ENCODE measurements at places on chromosomes 6 and 20.

DNA sequence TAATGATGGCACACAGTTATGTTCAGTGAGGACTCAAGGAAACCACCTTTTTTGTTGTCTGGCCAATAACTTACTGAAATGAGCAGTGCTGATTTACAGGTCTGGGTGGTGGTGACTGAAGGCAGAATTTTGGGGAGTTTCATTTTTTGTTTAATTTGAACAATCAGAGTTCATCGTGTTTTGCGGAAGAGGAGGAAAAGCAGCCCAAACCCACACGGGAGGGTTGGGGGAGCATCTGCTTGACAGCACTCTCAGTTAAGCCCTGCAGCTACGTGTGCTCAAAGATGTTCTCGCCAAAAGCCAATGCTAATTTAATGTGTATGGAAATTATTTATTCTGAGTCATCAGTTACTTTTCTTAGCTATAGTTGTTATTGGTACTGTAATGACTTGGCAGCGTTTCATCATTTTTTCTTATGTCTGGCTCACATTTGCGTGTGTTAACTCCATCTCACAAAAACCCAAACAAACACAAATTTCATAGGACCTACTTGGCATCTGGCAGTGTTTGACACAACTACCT lies 89.2 kb downstream of the UST start:
- no peak for DNase-seq

- no peak for DNase-seq
Observed at GRCh38 chr20:63054103-63054474, 47.3 kb upstream of the BHLHE23 start.

GRCh38 chr20:11195899-11196558 lies 522.2 kb upstream of the JAG1 start:
- no peak for DNase-seq

DNA sequence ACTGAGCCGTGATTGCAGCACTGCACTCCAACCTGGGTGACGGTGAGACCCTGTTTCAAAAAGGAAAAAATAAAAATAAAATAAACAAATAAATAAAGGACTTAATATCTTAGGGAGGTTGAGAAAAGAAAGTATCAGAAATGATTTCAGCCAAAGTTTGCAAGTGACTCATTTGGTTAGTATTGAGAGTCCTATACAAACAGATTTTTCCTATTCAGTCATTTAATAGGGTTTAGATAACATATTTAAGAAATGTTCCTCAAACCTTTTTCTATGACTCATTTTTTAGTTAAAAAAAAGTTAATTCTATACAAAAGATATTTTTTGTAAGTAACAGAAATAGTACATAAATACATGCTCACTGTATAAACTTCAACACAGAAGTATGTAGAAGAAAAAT lies 235.1 kb downstream of the GJA1 start:
- DNase-seq = no peak

- no peak for DNase-seq
Observed at GRCh38 chr6:3292431-3293197, 33.9 kb downstream of the PSMG4 start.

DNA sequence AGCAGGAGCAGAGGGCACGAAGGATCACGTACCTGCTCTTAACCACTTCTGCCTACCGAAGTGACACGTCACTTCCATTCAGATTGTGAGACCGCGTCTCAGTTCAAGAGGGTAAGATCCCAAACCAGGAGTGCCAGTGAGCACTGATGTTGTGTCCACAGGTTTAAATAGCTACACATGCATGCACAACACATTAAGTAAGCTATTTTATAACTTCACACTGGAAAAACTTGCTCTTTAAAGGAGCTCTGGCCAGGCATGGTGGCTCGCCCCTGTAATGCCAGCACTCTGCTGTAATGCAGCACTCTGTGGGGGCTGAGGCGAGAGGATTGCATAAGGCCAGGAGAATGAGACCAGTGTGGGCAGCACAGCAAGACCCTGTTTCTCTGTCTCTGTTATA lies 21.1 kb downstream of the ABHD12 start:
- no peak for DNase-seq

DNA sequence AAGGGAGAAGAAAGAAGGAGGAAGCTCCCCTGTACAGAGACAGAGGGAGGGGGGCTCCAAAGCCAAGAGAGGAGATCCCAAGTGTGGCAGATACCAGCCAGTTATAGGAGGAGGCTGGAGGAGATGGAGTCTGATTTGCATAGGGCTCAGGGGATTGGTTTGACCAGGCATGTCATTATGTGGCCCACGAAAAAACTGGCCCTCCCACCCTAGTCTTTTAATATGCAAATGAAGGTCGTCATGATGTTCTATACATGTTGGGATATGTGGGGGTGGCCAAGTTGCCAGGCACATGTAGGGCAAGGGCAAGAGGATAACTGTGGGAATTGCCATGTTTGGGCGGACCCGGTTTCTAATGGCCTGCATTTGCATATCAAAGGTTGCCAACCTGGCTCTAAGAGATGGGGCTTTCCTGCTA lies 17.6 kb upstream of the ZFP64 start:
- DNase-seq = no peak

DNA sequence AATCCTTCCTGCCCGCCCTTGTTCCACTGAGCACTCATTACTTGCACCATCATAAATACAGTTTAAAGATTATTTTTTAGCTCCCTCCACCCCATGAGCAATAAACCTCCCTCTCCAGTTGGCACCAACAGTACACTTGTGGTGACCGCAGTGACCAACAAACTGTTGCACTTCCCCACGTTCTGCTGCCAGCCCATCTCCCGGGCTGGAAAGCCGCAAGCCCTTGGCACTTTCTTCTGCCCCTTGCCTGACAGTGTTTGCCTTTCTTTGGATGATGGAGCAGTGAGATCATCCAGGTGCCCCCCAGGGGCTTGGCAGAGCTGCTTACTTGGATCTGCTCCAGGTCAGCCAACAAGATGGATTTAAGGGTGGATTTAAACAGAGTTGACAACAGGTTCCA lies 21.6 kb downstream of the KCNB1 start:
- DNase-seq = no peak

GRCh38 chr6:33299237-33299944 lies 649 bp upstream of the RGL2 start:
- peak; percentile 90 for DNase-seq

DNA sequence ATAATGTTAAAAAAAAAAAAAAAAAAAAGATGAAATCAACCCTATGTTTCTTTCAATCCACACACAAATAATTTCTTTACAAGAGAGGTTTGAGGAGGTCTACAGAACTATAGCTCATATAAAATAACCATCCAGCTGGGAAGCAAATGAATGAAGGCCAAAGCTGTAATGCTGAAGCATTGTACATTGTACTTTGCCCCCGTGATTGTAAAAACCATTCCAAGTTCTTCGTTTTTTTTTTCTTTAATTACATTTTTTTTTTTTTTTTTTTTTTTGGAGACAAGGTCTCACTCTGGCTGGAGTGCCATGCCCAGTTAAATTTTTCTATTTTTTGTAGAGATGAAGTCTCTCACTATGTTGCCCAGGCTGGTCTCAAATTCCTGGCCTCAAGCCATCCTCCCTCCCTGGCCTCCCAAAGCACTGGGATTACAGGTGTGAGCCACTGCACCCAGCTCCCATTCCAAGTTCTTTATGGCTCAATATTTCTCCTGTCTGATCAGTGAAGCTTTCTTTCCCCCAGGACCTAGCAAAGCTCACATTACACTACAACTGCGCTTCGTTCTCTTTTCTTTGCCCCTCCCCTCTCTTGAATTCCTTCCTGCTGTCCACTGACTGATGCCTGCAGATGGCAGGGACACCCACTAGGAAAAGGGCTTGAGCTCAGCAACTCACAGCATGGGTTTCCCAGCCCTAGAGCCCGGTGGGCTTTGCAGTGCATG lies 53.0 kb upstream of the NOP56 start:
- no peak for DNase-seq

GRCh38 chr20:48613926-48614325 lies 213.9 kb downstream of the PREX1 start:
- no peak for DNase-seq

DNA sequence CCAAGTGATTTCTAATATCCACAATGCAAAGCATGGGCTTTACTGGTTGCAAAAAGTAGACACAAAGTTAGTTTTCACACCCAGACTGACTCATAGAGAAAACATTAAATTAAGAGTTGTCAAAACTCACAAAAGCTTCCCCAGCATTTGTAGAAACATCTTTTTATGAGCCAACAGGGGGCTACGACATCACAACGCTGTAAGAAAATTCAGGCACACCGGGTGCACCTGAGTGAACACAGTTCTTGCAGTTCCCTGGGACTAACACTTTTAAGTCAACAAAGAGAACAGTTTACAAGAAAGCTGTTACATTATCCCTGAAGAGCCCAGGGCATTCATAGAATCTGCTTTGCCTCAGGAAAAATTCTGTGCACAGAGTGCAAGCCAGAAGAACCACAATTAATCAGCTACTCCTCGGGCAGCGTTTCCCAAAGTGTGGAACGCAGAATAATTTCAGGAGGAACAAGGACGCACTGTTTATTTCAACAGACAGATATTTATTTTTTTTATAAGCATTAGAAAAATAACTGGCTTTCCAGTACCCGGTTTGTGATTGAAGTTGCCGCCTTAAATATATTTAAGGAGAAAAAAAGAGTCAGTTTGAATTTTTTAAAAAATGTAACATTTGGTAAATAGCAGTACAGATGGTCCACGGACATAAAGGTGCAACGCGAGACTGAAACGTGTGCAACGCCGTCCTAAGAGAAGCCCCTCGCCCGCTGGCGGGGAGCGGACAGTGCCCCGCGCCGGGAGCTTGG lies 1.2 kb downstream of the NCOA5 start:
- DNase-seq = no peak

DNA sequence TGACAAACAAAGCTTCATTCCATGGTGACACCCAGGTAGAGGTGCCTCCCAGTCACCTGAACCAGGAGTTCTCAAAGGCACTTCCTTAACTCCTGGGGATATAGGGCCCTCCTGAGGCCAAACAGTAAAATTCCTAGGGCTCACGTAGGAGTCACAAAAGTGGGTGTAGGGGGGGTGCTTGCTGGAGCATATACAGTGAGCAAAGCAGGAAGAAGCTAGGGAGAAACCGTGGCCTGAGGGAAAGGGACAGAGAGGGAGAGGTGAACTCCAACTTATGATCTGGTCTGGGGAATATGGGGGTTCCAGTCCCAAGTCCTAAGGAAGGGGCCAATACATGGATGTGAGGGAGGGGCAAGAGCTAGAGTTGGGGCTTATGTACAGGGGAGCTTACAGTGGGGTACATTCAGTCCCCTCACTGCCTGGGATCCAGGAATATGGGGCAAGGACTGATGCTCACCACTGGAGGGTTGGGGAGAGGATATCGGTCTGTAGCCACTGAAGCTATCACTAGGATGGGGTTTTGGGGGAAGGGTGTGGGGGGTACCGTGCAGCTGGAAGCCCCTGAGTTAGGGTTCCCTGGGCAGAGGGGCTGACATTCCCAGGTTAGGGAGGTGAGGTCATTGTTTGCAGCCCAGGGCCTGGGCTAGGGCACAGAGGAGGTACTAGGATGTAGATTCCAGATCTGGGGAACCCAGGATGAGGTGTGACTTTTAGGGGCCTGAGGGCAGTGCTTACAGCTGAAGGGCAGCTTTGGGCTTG lies 950 bp downstream of the PEDS1 start:
- DNase-seq = no peak

DNA sequence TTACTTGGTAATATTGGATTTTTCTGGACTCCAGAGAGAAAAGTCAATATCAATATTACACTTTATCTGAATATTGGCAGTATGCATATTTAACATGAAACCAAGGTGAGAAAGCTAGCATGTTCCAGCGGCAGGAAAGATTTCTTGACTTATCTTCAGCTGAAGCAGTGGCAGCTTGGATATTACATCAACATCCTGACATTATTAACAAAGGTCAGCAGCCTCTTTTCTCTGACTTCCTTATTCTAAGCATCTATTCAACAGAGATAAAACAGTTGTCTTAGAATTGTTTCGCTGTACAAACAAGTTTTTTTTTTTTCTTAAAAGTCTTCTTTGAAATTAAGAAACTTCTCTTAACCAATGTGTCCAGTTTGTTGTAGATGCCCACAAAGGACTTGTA lies 11.8 kb downstream of the DCBLD1 start:
- DNase-seq = no peak

DNA sequence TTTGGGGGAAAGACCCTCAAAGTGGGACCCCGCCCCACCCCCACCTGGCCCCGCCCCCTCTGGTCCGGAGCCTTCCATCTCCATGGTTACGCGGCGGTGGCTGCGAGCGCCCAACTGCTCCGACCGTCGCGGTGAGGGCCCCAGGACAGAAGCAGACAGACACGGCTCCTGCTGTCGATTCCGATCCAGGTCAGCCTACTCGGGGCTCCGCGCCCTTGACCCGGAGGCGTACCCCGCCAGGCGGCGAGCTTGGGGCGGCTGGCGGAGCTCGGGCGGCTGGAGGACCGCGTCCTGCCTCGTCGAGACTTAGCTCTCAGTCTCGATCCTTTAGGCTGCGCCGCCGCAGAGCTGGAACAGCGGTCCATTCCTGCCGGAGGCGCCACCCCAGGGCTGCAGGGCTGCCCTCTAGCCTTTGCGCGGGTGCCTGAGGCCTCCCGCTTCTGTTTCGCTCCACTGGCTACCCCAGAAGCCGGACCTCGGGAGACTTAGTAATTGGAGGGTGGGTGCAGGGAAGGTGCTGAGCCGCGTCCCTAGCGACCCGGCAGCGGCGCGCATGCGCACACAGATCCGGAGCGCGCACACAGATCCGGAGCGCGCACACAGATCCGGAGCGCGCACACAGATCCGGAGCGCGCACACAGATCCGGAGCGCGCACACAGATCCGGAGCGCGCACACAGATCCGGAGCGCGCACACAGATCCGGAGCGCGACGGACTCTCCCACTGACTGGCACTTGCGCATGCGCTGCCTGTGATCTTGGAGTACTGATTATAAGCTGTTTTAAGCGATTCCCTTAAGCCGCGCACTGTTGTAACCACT lies at the start of gene CFAP206:
TSS of gene CFAP206 (plus strand) at position 72 of the 820 bp plus-strand sequence. CDS start 1,868 bp downstream, outside the sequence.
- DNase-seq = peak; percentile 65

- no peak for DNase-seq
Observed at GRCh38 chr6:118284736-118285360, 263.2 kb upstream of the PLN start.

DNA sequence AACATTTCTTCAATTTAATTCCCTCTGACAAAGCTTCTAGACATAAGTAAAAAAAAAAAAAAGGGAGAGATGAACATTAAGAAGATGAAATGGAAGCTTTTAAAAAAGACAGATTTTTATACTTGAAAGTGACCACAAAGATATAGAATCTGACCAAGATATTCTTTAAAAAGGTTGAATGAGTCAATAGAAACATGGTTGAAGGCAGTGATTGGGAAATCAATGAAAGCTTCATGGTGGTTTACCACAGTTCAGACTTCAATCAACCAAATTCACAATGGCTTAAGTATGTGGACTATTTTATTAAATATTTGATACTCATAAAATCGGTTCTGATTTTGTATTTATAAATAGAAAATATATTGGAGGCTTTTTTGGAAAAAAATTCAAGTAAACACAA lies 248.4 kb upstream of the HSF2 start:
- no peak for DNase-seq

GRCh38 chr6:108526739-108527174 lies 34.0 kb upstream of the FOXO3 start:
- DNase-seq = no peak

DNA sequence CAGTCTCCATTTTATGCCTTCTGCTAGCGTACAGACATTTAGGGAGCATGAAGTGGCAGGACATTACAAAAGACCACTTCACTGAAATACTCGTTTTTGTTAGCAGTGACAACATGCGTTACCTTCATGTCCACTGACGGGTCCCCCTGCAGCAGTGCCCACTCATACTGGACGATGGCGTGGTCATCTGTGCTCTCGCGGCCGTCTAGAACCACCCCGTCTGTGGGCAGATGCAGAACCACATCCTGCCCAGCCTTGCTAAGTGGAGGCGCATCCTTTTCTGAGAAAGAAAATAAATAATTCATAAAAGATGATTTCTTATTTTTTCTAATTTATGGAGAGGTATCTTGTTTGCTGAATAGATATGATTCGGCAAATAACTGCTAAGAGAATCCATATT lies 11.3 kb downstream of the LRP11 start:
- DNase-seq = no peak

- DNase-seq = no peak
Observed at GRCh38 chr6:87487555-87487954, 14.8 kb downstream of the SLC35A1 start.

All from stimulated activated CD4-positive, alpha-beta T cell treated with anti-CD3 and anti-CD28 coated beads, Interleukin-1b, Interleukin-23, amount 100 ng/mL, for 1 hour (primary cell).